ENCODE measurements at places on chromosomes 4 and X. TPM values are rescaled to one million over a fixed set of nuclear protein-coding genes. Genes with fewer than 3 reads are reported as not detected.

Gene MFAP3L
- total RNA-seq: 3.2 TPM

Gene CNGA1
- total RNA-seq: not detected

Gene CLNK
- not detected for total RNA-seq

DNA sequence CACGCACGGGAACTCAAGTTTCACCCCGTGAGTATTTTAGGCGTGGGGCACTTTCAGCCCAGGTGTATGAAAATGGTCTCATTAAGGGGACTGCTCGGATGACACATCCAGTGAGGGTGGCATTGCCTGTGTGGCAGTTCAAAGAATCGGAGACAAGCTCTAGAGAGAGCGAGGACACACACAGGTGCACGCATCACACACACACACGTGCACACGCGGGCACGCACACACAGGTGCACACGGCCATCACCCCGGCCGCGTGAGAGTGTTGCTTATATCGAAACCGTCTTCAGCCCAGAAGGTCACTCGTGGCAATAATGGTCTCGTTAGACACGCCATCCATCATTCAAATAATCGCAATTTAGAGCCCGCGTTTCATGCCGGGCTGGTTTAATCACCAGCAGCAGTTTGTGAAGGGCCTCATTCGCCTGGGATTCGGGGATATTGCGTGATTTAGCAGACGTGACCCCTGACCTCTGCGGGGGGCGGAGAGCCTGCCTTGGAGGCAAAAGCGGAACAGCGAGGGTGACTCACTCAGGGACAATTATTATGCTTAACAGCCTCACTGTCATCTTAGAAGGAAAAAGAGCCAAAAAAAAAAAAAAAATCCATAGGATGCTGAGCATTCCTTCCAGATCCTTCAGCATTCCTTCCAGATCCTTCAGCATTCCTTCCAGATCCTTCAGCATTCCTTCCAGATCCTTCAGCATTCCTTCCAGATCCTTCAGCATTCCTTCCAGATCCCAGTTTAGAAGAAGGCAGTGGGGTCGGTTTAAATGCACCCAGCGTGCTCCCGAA is 89.4 kb upstream of the PPP2R3B start:
- no peak for DNase-seq

DNA sequence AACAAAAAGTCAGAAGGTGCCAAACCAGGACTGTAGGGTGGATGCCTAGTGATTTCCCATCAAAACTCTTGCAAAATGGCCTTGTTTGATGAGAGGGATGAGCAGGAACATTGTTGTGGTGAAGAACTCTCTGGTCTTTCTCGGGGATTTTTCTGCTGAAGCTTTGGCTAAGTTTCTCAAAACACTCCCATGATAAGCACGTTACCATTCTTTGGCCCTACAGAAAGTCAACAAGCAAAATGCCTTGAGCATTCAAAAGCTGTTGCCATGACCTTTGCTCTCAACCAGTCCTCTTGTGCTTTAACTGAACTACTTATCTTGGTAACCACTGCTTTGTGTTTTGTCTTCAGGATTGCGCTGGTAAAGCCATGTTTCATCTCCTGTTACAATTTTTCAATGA is 3.0 kb upstream of the SEC31A start:
- DNase-seq: no peak

GRCh38 chr4:86586626-86587380 is 7.3 kb upstream of the PTPN13 start:
- DNase-seq: no peak

Gene ADH1A
- not detected for total RNA-seq

DNA sequence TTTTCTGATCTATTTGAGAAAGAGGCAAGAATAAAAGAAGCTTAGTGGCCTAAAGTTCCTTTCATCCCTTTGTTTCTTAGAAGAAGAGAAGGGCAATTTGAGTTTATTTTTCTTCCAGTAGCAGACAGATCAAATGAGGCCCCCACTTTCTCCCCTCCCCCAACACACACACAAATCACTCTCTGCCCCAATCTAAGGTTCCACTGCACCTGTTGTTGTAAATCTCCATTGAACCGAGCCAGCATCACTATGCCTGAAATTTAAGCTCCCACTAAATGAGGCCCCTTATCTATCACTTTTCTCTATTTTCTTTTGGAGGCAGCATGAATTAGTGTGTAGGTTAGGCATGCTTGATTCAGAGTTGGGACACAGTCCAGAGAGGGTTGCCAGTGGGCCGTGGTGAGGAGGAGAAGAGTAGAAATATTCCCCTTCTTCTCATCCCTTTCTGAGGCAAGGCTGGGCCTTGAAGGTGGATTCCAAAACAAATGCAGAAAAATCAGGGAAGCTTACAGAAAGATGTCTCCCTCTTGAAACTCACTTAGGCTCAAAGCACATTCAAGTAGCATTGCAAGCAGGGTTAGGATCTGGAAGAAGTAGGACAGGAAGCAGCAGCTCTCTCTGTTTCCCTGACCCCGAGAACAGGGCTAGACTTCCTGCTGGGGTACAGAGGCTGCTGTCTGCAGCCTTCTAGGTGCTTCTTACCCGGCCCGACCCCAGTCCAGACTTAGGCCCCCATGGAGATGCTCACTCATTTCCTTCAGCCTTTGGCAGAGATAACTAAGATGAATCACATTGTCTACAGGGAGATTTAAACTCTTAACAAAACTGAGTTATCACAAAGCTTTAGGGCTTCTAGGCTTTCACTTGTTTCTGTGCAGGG is 70.7 kb downstream of the RASL11B start:
- no peak for DNase-seq

DNA sequence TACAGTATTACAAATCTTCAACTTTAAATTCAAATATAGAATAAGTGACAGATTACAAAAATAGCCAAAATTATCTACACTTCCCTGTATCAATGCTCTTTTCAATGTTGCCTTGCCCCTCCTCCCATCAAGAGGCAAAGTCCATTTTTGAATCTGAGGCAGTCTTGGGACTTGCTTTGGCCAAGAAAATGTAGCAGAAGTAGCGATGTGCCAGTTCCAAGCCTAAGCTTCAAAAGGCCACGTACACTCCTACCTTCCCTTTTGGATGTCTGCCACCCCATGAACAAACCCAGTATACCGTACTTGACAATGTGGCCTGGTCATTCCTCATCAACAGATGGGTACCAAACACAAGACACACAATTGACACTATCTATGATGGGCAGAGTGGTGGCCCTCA is 24.1 kb downstream of the SEC24D start:
- DNase-seq: no peak

DNA sequence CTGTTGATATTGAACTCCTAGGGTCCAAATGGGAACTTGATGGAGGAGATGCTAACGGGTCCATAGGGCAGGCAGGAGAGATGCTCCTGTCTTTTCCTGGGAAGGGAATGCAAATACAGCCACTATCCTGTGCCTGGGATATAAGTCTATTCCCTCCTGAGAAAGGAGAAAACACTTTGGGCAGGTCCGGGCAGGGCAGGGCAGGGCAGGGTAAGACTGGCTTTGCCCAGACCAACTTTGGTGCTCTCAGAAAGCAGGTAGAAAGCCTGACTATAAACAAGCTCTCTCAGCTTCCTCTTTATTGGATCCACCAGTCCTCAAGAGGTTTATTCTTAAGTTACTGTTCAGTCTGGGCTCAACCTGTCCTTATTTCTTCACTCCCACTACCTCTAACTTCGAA is 232.3 kb downstream of the PTTG2 start:
- DNase-seq: no peak

Gene MAP7D3
- total RNA-seq: 14.6 TPM

Data from gastrocnemius medialis (tissue), 4 donors.